NCI-H2029 (cell line): ENCODE measurements at places on chromosomes 6 and 20.

DNA sequence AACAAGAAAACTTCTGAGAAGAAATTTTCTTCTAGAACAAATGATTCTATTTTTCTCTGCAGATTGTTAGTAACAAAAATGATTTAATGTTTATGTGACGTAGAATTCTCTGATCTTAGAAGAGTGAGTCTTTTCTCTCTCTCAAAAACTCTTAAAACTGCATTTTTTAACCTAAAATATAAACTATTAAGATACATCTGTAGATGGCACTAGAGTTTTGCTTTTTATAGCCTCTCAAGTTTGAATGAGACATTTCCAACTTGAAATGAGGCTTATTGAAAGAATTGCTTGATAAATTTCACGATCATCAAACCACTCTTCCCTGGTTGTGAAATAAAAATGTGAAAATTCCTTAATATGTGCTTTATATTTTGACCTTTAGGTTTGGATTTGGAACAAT is 53.8 kb downstream of the PHF3 start:
- DNase-seq, result no peak

DNA sequence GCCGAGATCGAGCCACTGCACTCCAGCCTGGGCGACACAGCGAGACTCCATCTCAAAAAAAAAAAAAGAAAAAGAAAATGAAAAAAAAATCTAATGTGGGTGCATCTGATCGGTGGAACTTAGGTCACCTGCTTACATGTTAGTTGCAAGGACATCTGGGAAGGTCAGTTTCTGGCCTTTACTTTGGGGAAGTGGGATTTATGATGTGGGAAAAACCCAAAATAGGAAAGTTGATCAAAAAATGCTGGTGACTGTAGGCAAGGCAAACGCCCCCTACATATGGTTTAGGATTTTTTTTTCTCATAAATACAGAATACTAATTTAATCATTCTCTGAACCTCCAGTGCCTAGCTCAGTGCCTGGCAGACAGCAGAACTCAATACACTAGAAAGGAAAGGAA is 69.2 kb upstream of the PIM1 start:
- no peak for DNase-seq

- DNase-seq, result no peak
Observed at GRCh38 chr6:139597087-139597763, 222.8 kb upstream of the CITED2 start.

DNA sequence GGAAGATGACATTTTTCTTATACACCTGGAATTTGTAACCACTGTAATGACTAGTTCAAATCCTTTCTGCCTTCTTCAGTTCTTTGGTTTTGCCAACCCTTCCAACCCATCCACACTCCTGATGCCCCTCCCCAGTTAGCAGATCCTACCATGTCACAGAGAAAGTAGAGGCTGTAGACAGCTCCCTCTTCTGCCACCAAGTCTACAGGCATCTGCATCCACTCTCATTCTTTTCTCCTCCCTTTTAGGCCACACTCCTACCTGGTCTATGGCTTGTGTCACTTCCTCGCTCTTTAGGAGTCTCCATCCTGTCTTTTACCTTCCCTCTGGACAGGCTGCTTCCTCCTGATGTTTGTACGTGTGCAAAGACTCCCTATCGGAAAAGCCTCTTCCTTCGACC is 13.5 kb upstream of the STK38 start:
- DNase-seq, result no peak

DNA sequence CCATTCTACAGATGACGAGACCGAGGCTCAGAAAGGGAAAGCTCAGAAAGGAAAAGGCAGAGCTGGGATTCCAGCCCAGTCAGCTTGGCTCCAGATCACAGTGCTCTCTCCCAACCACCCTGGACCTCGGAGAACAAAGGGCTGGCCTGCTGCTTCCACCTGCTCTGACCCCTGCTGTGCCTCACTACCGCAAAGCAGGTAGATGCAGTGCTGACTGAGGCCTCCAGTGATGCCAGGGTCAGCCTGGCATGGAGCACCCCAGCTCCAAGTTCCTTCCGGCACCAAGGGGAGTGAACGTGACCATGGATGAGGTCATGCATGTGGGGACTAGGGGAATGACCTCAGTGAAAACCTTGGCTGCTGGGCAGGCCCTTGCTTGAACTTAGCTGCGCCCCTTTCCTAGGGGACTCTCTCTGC is 20.7 kb upstream of the TLDC2 start:
- DNase-seq, result no peak
